ENCODE measurements at places on chromosomes 6 and 20.

DNA sequence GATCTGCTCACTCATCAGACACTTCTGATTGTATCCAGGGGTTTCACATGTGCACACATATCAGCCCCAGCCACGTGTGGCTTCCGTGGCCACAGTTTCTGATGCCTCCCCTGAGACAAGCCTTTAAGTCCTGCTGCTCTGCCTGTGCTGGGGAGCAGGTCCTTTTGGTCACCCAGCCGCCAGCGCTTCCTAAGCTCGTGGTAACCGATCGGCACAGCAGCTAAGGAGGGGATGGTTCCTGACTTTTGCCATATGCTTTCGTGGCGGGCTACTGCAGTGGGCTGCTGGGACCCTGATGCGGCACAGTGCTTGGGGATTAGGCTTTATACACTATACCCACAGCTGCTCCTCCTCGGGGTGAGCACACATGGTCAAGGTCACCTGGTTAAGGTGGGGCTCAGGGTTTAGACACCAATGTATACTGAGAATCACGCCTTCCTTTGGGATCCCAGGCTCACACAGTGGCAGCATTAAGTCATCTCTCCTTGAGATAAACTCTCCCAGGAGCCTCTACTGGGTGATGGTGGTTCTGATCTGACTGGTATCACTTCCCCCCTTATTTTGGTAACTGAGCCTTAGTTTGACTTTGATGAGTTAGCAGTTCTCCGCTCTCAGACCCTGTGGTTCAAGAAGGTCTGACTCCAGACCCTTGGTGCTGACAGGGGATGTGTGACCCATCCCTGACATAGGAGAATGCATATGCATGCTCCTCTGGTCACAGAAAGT, 85.9 kb upstream of the KCNG1 start:
- no peak for DNase-seq

GRCh38 chr20:63196768-63197470, 19.0 kb downstream of the YTHDF1 start:
- DNase-seq, result no peak

GRCh38 chr6:167078745-167079144, 44.2 kb upstream of the CCR6 start:
- no peak for DNase-seq

- DNase-seq, result no peak
Measured at GRCh38 chr6:45772051-45772450, 243.6 kb downstream of the CLIC5 start.

- DNase-seq, result peak; percentile 60
Measured at GRCh38 chr20:48166082-48166835, 381.0 kb upstream of the SULF2 start.

- no peak for DNase-seq
Measured at GRCh38 chr20:16257021-16257420, 316.2 kb downstream of the KIF16B start.

Data from brain pericyte (primary cell).